ENCODE measurements at places on chromosomes 7 and 10. TPM values are rescaled to one million over a fixed set of nuclear protein-coding genes. Genes with fewer than 3 reads are reported as not detected.
A peak's percentile ranks its signal among the peaks of the same experiment; 100 is the strongest.

Gene TAS2R4
- polyA plus RNA-seq, result 0.99 TPM

DNA sequence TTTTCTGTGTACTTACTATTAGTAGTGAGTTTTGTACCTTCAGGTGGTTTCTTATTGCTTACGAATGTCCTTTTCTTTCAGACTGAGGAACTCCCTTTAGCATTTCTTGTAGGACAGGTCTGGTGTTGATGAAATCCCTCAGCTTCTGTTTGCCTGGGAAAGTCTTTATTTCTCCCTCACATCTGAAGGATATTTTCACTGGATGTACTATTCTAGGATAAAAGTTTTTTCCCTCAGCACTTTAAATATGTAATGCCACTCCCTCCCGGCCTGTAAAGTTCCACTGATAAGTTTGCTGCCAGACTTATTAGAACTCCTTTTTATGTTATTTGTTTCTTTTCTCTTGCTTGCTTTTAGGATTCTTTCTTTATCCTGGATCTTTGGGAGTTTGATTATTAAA lies 1.7 kb upstream of the CYCS start:
- H3K27me3 ChIP-seq, result no peaks in the 10 kb centered on the region
- H3K36me3 ChIP-seq, result peaks cover 5% of the 10 kb centered on the region
- H3K27ac ChIP-seq, result no peak overlapping the region

Gene LRRD1
- 0.17 TPM for polyA plus RNA-seq

- H3K4me3 ChIP-seq, result no peak overlapping the region
- no peaks in the 10 kb centered on the region for H3K27me3 ChIP-seq
- H3K4me1 ChIP-seq, result no peaks in the 10 kb centered on the region
Observed at GRCh38 chr7:126570845-126571244, 681.9 kb downstream of the GRM8 start.

DNA sequence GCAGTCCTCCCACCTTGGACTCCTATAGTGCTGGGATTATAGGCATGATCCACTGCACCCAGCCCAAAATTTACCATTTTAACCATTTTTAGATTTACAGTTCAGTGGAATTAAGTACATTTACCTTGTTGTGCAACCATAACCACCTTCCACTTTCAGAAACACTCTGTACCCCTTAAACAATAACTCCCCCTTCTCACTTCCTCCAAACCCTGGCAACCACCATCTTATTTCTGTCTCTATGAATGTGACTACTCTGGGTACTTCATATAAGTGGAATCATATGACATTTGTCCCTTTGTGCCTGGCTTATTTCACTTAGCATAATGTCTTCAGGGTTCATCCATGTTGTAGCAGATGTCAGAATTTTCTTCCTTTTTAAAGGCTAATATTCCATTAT lies 33.6 kb downstream of the SUFU start:
- H3K4me1 ChIP-seq, result no peaks in the 10 kb centered on the region
- peaks cover 9% of the 10 kb centered on the region for H3K36me3 ChIP-seq
- H3K27ac ChIP-seq, result no peak overlapping the region
- no peaks in the 10 kb centered on the region for H3K27me3 ChIP-seq

Gene APBB1IP
- polyA plus RNA-seq, result 3.4 TPM

- H3K4me3 ChIP-seq, result no peak overlapping the region
- H3K27ac ChIP-seq, result no peak overlapping the region
- DNase-seq, result no peak
- H3K36me3 ChIP-seq, result no peaks in the 10 kb centered on the region
- H3K27me3 ChIP-seq, result no peaks in the 10 kb centered on the region
Observed at GRCh38 chr7:22624781-22625180, 102.2 kb upstream of the IL6 start.

- no peaks in the 10 kb centered on the region for H3K4me1 ChIP-seq
- H3K27me3 ChIP-seq, result no peaks in the 10 kb centered on the region
- no peak for DNase-seq
- no peaks in the 10 kb centered on the region for H3K36me3 ChIP-seq
- H3K4me3 ChIP-seq, result no peak overlapping the region
- H3K27ac ChIP-seq, result no peak overlapping the region
Observed at GRCh38 chr7:79494046-79494445, 40.6 kb upstream of the MAGI2 start.

Gene PPP1R3A
- 39.0 TPM for polyA plus RNA-seq

- H3K27ac ChIP-seq, result peak overlapping the region; percentile 75
- no peaks in the 10 kb centered on the region for H3K36me3 ChIP-seq
- H3K4me1 ChIP-seq, result peaks cover 4% of the 10 kb centered on the region
- no peak overlapping the region for H3K4me3 ChIP-seq
Observed at GRCh38 chr7:34075523-34076370, 170.4 kb downstream of the BMPER start.

Gene MOGAT3
- polyA plus RNA-seq, result not detected

- H3K36me3 ChIP-seq, result no peaks in the 10 kb centered on the region
- H3K27me3 ChIP-seq, result no peaks in the 10 kb centered on the region
- no peak for DNase-seq
- H3K27ac ChIP-seq, result no peak overlapping the region
- no peak overlapping the region for H3K4me3 ChIP-seq
Observed at GRCh38 chr7:25077096-25077495, 48.0 kb downstream of the CYCS start.

DNA sequence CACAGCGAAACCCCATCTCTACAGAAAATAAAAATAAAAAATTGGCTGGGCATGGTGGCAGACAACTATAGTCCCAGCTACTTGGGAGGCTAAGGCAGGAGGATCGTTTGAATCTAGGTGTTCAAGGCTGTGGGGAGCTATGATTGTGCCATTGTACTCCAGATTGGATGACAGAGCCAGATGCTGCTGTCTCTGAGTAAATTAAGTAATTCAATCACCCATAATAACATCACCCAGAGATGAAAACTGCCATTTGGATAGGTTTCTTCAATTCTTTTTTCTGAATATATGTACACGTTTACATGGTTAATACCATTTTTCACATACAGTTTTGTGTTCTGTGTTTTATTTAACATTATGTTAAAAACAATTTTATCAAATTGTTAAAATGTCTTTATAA lies 79.3 kb downstream of the WIPF3 start:
- no peak for DNase-seq
- H3K27ac ChIP-seq, result no peak overlapping the region
- H3K4me3 ChIP-seq, result no peak overlapping the region
- H3K36me3 ChIP-seq, result peaks cover 8% of the 10 kb centered on the region

Gene MMS19
- polyA plus RNA-seq, result 70.8 TPM

- no peak for DNase-seq
- H3K36me3 ChIP-seq, result peaks cover 10% of the 10 kb centered on the region
- peaks cover 13% of the 10 kb centered on the region for H3K4me1 ChIP-seq
Observed at GRCh38 chr10:70140297-70140696, 6.2 kb downstream of the TYSND1 start.

GRCh38 chr7:44201813-44202212 lies 1.0 kb downstream of the YKT6 start:
- peak overlapping the region; percentile 88 for H3K4me3 ChIP-seq
- H3K27ac ChIP-seq, result no peak overlapping the region
- peaks cover 3% of the 10 kb centered on the region for H3K4me1 ChIP-seq
- DNase-seq, result no peak

Gene AZGP1
- polyA plus RNA-seq, result 1.1 TPM

- no peaks in the 10 kb centered on the region for H3K27me3 ChIP-seq
- DNase-seq, result no peak
- H3K4me3 ChIP-seq, result no peak overlapping the region
- peaks cover 3% of the 10 kb centered on the region for H3K4me1 ChIP-seq
- H3K36me3 ChIP-seq, result peaks cover 15% of the 10 kb centered on the region
Observed at GRCh38 chr7:1899196-1899595, 229.1 kb downstream of the ELFN1 start.

DNA sequence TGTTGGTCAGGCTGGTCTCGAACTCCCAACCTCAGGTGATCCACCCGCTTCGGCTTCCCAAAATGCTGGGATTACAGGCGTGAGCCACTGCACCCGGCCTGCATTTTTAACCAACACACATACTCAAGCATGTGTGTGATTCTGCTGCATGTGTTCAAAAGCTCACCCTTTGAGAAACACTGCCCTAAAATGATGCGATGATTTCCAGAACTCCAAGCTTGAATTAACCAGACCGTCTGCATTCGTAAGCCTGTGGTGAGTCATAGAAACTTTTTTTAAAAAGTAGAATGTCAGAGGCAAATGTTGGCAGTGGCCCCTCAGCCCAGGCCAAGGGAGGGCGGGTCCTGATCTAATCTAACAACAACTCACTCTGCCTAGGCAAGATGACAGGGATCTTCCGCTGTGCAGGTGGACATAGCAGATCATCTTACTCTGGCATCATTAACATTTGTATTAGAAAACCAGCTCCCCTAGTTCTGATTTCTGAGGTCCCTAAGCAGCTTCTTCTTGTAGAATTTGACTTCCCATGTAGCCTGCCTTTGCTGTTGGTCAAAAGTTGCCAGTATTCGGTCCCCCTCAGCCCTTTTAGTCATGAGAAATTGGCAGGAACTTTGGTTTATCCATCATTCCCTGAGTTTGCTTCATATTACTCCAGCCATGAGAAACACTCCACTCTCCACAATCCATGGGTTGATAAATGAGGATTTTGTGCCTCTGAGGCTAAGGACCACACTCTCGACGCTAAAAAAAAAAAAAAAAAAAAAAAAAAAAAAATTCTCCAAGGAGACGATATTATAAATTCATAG lies 190.4 kb downstream of the SKIDA1 start:
- no peaks in the 10 kb centered on the region for H3K36me3 ChIP-seq
- DNase-seq, result peak; percentile 92
- no peak overlapping the region for H3K4me3 ChIP-seq
- peaks cover 13% of the 10 kb centered on the region for H3K4me1 ChIP-seq
- H3K27ac ChIP-seq, result peak overlapping the region; percentile 80

DNA sequence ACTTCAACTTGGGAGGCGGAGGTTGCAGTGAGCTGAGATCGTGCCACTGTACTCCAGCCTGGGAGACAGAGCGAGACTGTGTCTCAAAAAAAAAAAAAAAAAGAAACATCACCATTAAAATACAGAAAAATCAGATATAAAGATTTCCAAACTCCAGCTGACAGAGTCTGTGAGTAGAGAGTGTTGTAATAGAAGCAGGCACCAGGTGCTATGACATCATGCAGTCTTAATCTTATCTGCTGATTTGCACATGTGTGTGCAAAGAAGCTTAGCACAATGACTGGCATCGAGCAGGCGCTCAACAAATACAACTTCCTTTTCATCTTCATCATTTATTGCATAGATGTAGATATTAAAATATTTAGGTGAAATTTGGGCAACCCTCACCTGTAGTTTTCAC lies 92.2 kb downstream of the PRKCQ start:
- no peak overlapping the region for H3K27ac ChIP-seq
- H3K36me3 ChIP-seq, result peaks cover 35% of the 10 kb centered on the region
- H3K4me3 ChIP-seq, result no peak overlapping the region
- H3K4me1 ChIP-seq, result no peaks in the 10 kb centered on the region
- no peak for DNase-seq
- no peaks in the 10 kb centered on the region for H3K27me3 ChIP-seq

- no peaks in the 10 kb centered on the region for H3K4me1 ChIP-seq
- H3K27me3 ChIP-seq, result no peaks in the 10 kb centered on the region
- no peak overlapping the region for H3K4me3 ChIP-seq
- H3K27ac ChIP-seq, result no peak overlapping the region
- no peak for DNase-seq
Observed at GRCh38 chr10:58173391-58173790, 94.3 kb downstream of the IPMK start.

GRCh38 chr10:123492016-123492415 lies 174.1 kb upstream of the GPR26 start:
- peaks cover 6% of the 10 kb centered on the region for H3K4me1 ChIP-seq
- H3K4me3 ChIP-seq, result no peak overlapping the region
- peaks cover 23% of the 10 kb centered on the region for H3K27me3 ChIP-seq
- no peaks in the 10 kb centered on the region for H3K36me3 ChIP-seq
- DNase-seq, result no peak

- H3K4me3 ChIP-seq, result no peak overlapping the region
- H3K4me1 ChIP-seq, result no peaks in the 10 kb centered on the region
Observed at GRCh38 chr10:125953778-125954385, 57.5 kb downstream of the FANK1 start.

DNA sequence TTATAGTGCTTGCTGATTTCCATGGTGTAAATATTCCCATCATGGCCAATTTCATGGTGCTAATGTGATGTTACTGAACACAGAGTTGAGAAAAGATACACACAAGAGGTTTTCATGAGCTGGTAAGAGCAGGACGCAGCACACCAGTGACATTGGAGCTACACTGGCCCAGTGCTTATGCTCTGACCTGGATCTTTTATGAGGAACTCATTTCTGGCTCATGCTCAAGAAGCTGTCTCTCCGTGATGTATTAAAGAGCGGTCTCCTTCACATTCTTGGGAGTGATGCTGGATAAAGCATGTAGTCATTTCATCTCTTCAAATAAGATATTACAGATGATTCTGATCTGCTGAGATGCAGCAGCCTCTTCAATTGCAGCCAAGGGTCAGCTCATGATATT lies 785.2 kb downstream of the GRID1 start:
- H3K27ac ChIP-seq, result no peak overlapping the region
- H3K36me3 ChIP-seq, result no peaks in the 10 kb centered on the region
- H3K4me3 ChIP-seq, result no peak overlapping the region
- H3K27me3 ChIP-seq, result no peaks in the 10 kb centered on the region
- no peaks in the 10 kb centered on the region for H3K4me1 ChIP-seq
- no peak for DNase-seq

DNA sequence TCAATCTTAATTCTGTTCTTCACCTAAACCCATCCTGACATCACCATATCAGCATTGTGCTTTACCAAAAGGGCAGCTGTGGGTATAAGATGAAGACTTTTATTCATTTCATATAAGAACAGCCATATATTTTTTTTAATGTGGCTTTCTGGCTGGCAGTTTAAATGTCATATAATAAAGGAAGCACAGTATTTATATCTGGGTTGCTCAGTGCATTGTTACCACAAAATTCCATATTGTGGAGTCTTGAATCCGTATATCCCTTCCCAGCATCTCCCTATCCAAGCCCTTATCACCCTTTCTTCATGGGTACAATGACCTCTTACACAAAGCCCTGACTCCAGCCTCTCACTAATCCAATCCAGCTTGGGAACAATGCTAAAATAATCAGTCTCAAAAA lies 125.8 kb downstream of the RAPGEF5 start:
- no peaks in the 10 kb centered on the region for H3K27me3 ChIP-seq
- no peaks in the 10 kb centered on the region for H3K36me3 ChIP-seq
- no peak overlapping the region for H3K27ac ChIP-seq
